ENCODE measurements at places on chromosomes 4 and X. TPM values are rescaled to one million over a fixed set of nuclear protein-coding genes. Genes with fewer than 3 reads are reported as not detected.
A peak's percentile ranks its signal among the peaks of the same experiment; 100 is the strongest.

DNA sequence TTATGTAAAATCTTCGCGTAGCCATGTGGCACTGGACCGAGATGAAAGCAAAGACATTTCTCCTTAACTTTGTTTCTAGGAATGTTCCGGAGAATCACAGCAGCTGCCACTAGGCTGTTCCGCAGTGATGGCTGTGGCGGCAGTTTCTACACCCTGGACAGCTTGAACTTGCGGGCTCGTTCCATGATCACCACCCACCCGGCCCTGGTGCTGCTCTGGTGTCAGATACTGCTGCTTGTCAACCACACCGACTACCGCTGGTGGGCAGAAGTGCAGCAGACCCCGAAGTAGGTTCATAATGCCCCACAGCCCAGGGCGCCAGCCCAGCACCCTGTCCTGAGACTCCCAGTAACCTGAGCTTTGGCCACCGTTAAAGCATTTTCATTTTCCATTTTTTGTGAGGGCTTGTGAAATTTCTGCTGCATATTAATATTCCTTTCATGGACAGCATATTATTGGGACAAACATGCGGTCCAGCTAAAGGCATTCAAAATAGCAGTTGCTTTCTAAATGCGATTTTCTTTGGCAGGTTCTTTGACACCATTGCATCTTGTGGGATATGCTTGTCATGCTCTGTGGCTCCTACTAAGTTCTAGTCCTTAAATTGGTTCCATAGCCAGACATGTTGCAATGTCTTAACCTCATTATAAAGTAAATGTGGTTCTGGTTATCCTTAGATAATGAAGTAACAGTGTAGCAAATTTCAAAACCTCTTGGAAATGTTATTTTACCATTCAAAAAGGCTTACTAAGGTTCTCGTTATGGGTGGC, 49.1 kb upstream of the MSANTD1 start:
- peak; percentile 51 for DNase-seq
- no peak overlapping the region for H3K4me3 ChIP-seq
- H3K36me3 ChIP-seq: peaks cover 43% of the 10 kb centered on the region
- no peaks in the 10 kb centered on the region for H3K27me3 ChIP-seq
- H3K27ac ChIP-seq: no peak overlapping the region

- H3K36me3 ChIP-seq: no peaks in the 10 kb centered on the region
- peak overlapping the region; percentile 47 for H3K27ac ChIP-seq
- H3K4me1 ChIP-seq: peaks cover 12% of the 10 kb centered on the region
- DNase-seq: peak; percentile 69
These were observed 576.4 kb upstream of the SLIT2 start for GRCh38 chr4:19675172-19675811.

- no peaks in the 10 kb centered on the region for H3K27me3 ChIP-seq
- H3K36me3 ChIP-seq: no peaks in the 10 kb centered on the region
- no peaks in the 10 kb centered on the region for H3K4me1 ChIP-seq
- no peak overlapping the region for H3K4me3 ChIP-seq
- no peak for DNase-seq
- no peak overlapping the region for H3K27ac ChIP-seq
These were observed 75.7 kb downstream of the AGTR2 start for GRCh38 chrX:116246261-116246660.

GRCh38 chr4:102438396-102439235, 62.5 kb upstream of the NFKB1 start:
- no peaks in the 10 kb centered on the region for H3K27me3 ChIP-seq
- H3K4me1 ChIP-seq: peaks cover 13% of the 10 kb centered on the region
- H3K4me3 ChIP-seq: no peak overlapping the region
- DNase-seq: no peak
- no peaks in the 10 kb centered on the region for H3K36me3 ChIP-seq

GRCh38 chrX:15188039-15188438, 81.8 kb downstream of the ASB9 start:
- no peak overlapping the region for H3K4me3 ChIP-seq
- no peaks in the 10 kb centered on the region for H3K27me3 ChIP-seq
- H3K27ac ChIP-seq: no peak overlapping the region

- no peaks in the 10 kb centered on the region for H3K36me3 ChIP-seq
- H3K27ac ChIP-seq: no peak overlapping the region
- no peaks in the 10 kb centered on the region for H3K27me3 ChIP-seq
- H3K4me3 ChIP-seq: no peak overlapping the region
These were observed 3.7 kb upstream of the IL13RA2 start for GRCh38 chrX:115021121-115021520.

GRCh38 chr4:100261346-100261745, 71.1 kb upstream of the DDIT4L start:
- no peak overlapping the region for H3K27ac ChIP-seq
- no peak for DNase-seq
- no peaks in the 10 kb centered on the region for H3K27me3 ChIP-seq
- no peak overlapping the region for H3K4me3 ChIP-seq
- H3K36me3 ChIP-seq: no peaks in the 10 kb centered on the region

DNA sequence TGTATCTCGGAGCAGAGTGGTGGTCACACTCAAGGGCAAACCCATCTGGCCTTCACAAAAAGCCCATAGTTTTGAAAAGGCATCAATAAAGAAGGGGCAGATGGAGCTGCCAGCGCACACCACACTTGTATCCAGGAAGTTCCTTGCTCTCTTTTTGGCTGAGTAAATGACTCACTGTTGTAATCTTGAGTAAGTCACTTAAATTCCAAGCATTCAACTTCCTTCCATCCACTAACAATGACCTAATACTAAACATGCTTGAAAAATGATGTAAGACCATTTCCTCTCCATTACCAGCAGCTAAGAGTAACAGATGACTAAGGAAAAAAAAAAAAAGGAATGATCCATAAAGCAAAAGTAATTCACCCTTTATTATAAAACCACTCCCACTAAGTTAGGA, 32.4 kb upstream of the MYOZ2 start:
- DNase-seq: peak; percentile 93
- peaks cover 33% of the 10 kb centered on the region for H3K4me1 ChIP-seq
- peak overlapping the region; percentile 73 for H3K27ac ChIP-seq
- H3K4me3 ChIP-seq: no peak overlapping the region
- no peaks in the 10 kb centered on the region for H3K36me3 ChIP-seq
- no peaks in the 10 kb centered on the region for H3K27me3 ChIP-seq

DNA sequence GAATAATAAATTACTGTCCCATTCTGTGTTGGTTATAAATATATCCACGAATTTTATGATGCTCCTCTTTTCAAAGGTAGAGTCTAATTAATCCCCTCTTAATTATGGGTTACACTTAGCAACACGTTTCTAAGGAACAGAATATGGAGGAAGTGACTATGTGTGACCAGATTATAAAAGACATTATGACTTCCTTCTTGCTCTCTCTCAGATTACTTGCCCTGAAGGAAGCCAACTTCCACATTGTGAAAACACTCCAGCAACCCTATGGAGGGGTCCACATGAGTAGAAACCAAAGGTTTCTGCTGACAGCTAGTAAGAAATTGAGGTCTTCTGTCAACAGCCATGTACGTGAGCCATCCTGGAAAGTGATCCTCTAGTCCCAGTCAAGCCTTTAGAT, 59.3 kb downstream of the WDFY3 start:
- no peak overlapping the region for H3K27ac ChIP-seq
- no peak overlapping the region for H3K4me3 ChIP-seq

DNA sequence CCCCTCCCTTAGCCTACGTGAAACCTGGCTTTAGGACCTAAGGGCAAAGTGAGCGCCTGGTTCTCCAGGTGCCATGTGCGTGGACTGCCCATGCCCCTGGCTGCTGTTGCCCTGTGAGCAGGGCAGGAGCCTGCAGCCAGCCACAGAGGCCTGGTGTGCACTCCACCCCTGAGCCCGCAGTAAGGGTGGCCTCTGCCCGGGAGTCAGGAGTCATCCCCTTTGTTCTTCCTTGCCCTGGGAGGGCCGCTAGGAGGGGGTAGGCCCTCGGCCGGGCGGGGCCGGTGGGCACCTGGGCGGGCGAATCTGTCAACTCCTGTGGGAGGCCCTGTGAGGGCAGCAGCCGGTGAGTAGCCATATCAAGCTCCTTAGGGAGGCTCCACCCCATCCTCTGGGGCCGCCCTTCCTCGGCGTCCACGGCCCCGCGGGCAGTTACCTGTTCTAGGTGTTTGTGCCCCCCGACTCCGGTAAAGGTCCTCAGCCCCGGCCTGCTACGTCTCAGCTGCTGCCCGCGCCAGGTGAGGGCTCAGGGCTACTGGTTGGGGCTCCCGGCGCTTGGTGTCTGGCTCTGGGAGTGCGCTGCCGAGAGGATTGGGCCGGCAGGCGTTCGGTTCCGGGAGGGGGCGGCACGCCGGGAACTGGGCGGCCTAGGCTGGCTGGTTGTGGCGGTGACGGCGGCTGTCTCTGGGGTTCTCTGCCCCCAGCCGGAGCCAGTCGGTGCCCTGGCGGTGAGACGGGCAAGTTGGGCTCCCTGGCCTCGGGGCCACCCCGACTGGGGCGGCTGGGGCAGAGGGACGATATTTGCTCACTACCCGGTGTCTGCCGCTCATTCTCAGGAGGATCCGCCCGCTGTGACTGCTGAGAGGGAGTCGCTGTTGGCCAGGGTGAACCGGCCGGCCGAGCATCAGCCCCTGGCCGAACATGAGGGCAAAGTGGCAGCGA, 1060.2 kb downstream of the TECRL start:
- H3K27ac ChIP-seq: no peak overlapping the region
- H3K4me3 ChIP-seq: no peak overlapping the region
- H3K36me3 ChIP-seq: no peaks in the 10 kb centered on the region
- H3K27me3 ChIP-seq: no peaks in the 10 kb centered on the region
- peak; percentile 57 for DNase-seq

GRCh38 chrX:131821945-131822622, 201.0 kb upstream of the STK26 start:
- H3K27ac ChIP-seq: peak overlapping the region; percentile 83
- H3K27me3 ChIP-seq: peaks cover 4% of the 10 kb centered on the region
- DNase-seq: peak; percentile 73
- H3K4me1 ChIP-seq: no peaks in the 10 kb centered on the region
- H3K36me3 ChIP-seq: no peaks in the 10 kb centered on the region

GRCh38 chr4:19580095-19580494, 671.6 kb upstream of the SLIT2 start:
- no peaks in the 10 kb centered on the region for H3K27me3 ChIP-seq
- H3K4me3 ChIP-seq: no peak overlapping the region
- H3K36me3 ChIP-seq: no peaks in the 10 kb centered on the region
- DNase-seq: no peak
- H3K27ac ChIP-seq: no peak overlapping the region
- peaks cover 13% of the 10 kb centered on the region for H3K4me1 ChIP-seq

DNA sequence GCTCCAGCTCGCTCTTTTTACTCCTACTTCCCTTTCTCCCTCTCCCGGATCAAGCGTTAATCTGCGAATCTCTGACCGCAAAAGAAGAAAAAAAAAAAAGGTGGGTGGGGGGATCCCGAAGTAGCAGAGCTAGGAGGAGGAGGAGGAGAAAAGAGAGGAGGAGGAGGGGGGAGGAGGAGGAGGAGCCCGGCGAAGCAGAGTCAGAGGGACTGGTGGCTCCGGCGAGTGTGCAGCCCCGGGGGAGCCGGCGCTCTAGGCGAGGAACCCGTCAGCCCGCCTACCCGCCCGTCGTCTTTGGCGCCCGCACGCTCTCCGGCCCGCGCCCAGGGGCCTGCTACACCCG, at the start of gene NHSL2:
TSS of gene NHSL2 (plus strand) at position 203 of the 343 bp plus-strand sequence.
- peaks cover 49% of the 10 kb centered on the region for H3K27me3 ChIP-seq
- H3K27ac ChIP-seq: no peak within 1 kb of the TSS
- H3K4me1 ChIP-seq: no peaks in the 10 kb centered on the region
- DNase-seq: no peak
- H3K36me3 ChIP-seq: no peaks in the 10 kb centered on the region

DNA sequence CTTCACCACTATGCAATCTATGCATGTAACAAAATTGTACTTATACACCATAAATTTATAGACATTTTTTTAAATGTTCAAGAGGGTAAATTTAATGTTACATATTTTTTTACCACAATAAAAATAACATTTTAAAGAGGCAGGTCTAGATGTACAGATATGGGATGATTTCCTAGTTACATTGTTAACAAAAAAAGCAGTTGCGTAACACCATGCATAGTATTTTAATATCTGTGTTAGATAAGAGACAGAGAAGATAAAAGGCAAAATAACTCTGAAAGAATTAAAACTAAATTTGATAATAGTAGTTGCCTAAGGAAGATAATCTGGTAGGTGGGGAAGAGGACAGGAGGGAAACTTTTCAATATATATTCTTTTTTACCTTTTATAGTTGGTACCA, 9.1 kb upstream of the ATRX start:
- no peak overlapping the region for H3K27ac ChIP-seq
- H3K4me1 ChIP-seq: no peaks in the 10 kb centered on the region
- H3K27me3 ChIP-seq: no peaks in the 10 kb centered on the region

DNA sequence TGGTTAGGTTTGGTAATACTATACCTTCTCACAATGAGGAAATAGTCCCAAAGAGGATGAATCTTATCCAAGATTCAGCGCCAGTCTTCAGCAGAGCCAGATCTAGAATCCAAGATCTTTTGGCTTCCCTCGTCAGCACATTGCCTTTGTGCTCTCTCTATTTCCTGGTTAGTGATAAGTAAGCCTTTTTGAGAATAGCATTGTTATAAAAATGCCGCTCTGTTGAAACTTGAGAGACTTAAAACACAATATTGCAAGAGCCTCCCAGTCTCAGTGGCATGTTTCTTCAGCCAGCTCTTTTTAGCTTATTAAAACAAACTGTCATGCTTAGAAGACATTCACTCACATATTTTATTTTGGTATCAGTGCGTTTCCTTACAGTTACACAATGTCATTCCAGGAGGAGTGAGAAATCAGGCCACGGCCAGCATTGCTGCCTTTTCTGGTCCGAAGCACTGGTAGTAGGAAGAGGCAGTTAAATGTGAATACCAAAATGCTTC, 141.4 kb downstream of the KLHL8 start:
- H3K36me3 ChIP-seq: no peaks in the 10 kb centered on the region
- H3K4me3 ChIP-seq: peak overlapping the region; percentile 8
- no peaks in the 10 kb centered on the region for H3K27me3 ChIP-seq
- H3K27ac ChIP-seq: peak overlapping the region; percentile 70

GRCh38 chrX:150683536-150684146, 9.6 kb upstream of the MTMR1 start:
- no peak overlapping the region for H3K27ac ChIP-seq
- peaks cover 5% of the 10 kb centered on the region for H3K4me1 ChIP-seq
- H3K4me3 ChIP-seq: no peak overlapping the region
- no peaks in the 10 kb centered on the region for H3K27me3 ChIP-seq
- H3K36me3 ChIP-seq: no peaks in the 10 kb centered on the region
- DNase-seq: peak; percentile 65

- no peak overlapping the region for H3K4me3 ChIP-seq
- H3K4me1 ChIP-seq: peaks cover 13% of the 10 kb centered on the region
- DNase-seq: no peak
- H3K27ac ChIP-seq: peak overlapping the region; percentile 78
- no peaks in the 10 kb centered on the region for H3K36me3 ChIP-seq
These were observed 803.4 kb downstream of the TRIML1 start for GRCh38 chr4:188942606-188943005.

GRCh38 chr4:155984106-155984797, 30.6 kb upstream of the CTSO start:
- H3K4me1 ChIP-seq: no peaks in the 10 kb centered on the region
- H3K27me3 ChIP-seq: no peaks in the 10 kb centered on the region
- no peaks in the 10 kb centered on the region for H3K36me3 ChIP-seq
- DNase-seq: no peak
- H3K27ac ChIP-seq: no peak overlapping the region

GRCh38 chrX:1059576-1060561, 152.6 kb downstream of the CRLF2 start:
- H3K36me3 ChIP-seq: no peaks in the 10 kb centered on the region
- H3K27ac ChIP-seq: no peak overlapping the region
- no peaks in the 10 kb centered on the region for H3K4me1 ChIP-seq
- H3K27me3 ChIP-seq: no peaks in the 10 kb centered on the region
- DNase-seq: no peak
- H3K4me3 ChIP-seq: no peak overlapping the region

GRCh38 chr4:138666366-138666765, 349.2 kb upstream of the NOCT start:
- H3K36me3 ChIP-seq: no peaks in the 10 kb centered on the region
- no peak for DNase-seq
- H3K27ac ChIP-seq: no peak overlapping the region

CSAG3 gene
- not detected for total RNA-seq

FAAH2 gene
- total RNA-seq: under 0.01 TPM

SLC49A3 gene
- total RNA-seq: 13.6 TPM

CD99 gene
- total RNA-seq: 455 TPM

HMGB3 gene
- total RNA-seq: 13.6 TPM

ENPEP gene
- total RNA-seq: 1.1 TPM

CXCL8 gene
- total RNA-seq: 1.5 TPM
